ENCODE measurements at places on chromosomes 16 and 17.

DNA sequence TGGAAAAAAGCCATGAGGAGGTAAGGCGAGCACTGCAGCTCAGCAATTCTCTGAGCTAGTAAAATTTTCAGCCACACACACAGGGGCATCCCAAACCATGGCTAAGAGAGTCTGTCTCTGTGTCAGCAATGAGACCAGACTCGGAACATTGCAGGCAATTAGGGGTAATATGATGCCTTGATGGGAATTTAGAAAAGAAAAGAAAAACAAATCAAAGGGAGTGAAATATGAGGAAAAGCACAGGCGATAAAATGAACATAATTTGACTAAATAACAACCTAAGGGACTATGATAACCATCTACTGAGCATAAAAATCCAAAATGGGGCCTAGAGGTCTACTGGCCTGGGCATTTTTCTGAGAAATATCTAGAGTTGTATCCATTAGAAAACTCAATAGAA is 546.0 kb upstream of the PSMD7 start:
- DNase-seq = no peak

DNA sequence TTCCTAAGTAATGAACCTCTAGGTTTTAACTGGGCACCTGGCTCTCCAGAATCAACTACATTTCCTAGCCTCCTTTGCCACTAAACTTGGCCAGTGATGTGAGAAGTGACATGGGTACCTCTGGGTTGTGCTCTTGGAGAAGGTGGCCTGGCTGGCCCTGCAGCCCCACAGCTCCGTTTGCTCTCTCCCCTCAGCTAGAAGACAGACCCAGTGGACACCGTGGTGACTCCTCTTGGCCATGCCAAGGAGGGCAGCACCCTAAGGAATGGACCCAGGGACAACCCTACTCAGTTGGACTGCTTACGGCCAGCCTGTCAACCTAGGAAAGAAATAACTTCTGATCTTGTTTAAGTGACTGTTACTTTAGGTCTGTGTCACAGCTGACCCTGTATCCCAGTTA is 151.4 kb downstream of the TMEM132E start:
- DNase-seq = no peak

- DNase-seq = no peak
These were observed 3.1 kb upstream of the BANP start for GRCh38 chr16:87948119-87948545.

DNA sequence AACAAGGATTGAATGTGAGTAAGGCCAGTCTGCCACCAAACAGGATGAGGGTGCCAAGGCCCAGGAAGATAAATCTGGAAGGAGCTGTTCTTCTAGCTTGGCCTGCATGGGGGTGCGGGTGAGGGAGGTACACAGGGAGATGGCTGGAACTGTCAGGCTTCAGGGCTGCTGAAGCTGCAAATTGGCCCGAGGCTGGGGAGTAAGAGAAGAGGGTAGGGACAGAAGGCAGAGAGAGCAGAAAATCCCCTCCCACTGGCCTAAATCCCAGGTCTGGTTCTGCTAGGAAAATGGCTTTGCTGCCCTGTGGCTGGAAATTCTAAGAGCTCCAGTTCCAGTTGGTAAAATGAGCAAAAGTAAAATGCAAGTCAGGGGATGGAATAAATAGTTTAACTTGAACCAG is 87.9 kb downstream of the CCDC182 start:
- no peak for DNase-seq

DNA sequence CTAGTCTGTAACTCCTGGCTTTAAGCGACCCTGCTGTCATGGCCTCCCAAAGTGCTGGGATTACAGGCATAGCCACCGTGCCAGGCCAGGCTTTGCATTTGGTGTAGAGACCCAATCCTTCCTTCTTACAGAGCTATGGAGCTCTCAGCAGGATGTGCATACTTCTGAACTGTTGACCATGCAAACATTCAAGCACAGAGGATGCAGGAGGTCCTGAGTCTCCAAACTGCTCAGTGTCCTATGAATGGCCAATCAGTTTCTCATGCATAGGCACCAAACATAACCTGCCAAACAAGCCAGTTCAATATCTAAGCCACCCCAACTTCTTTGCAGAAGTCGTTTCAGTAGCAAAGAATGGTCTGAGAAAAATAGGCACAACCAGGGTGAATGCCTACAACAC is 40.0 kb upstream of the NF1 start:
- DNase-seq = no peak

DNA sequence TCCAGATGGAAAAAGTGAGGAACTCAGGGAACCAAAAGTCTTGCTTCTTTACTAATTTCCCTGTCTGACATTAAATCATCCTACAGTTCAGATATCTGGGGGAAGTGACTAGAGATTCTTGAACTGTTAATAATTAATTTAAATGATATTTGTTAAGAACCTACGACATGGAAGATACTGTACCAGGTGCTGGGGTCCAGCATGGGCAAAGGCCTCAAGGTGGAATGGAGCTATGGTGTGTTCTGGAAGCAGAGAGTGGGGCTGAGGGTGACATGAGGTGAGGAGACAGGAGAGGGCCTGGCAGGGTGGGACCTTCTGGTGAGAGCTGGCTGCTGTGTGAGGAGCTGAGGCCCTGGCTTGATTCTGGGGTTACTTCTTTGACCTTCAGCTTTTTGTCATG is 6.0 kb upstream of the CCL2 start:
- DNase-seq = no peak
